NCI-H1417 treated with DMSO at 0.1 percent for 48 hours (cell line): ENCODE measurements at places on chromosomes 1 and 21.

GRCh38 chr1:35047188-35047858 is 15.6 kb upstream of the ZMYM6 start:
- no peak for DNase-seq

GRCh38 chr1:228497206-228497605 is 10.0 kb downstream of the RNF187 start:
- no peak for DNase-seq

DNA sequence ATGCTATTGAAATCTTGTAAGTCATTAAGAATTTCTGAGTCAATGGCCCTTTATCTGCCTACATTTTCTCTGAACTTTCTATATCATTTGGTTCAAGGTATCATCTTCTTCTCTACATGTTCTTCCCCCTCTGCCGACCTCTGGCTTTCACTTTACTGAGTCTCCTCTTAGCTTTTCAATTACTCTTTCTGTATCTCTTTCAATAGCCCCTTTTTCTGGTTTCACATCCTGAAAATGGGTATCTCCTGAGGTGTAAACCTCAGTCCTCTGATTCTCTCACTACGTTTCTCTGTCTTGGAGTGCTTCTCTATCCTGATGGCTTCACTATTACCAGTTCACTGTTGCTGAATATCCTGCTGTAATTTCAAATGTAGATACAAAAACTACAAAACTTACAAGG is 98.9 kb downstream of the LYST start:
- DNase-seq, result no peak

- no peak for DNase-seq
Measured at GRCh38 chr21:28674763-28675162, 317.9 kb downstream of the LTN1 start.

DNA sequence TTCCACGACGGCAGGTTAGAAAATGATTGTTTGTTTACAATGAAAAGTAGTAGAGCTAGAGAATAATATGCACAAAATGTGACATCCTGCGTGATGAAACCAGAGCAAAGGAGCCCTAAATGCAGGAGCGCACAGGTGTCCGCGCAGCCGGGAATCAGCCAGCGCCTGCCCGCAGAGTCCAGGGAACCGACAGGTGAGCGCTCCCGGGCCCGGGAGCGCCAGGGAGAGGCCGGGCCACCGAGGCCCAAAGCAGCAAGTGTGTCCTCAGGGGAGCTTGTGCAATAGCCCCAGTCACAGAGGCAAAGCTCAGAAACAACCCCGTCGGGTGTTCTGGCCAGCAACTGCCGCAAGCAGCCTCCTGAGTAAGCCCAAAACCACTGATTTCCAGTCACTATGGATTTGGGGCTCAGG is 789 bp upstream of the GALE start:
- no peak for DNase-seq

- no peak for DNase-seq
Measured at GRCh38 chr1:43688594-43689000, 18.7 kb upstream of the ST3GAL3 start.

- peak; percentile 5 for DNase-seq
Measured at GRCh38 chr1:82044111-82044510, 243.4 kb downstream of the ADGRL2 start.

- no peak for DNase-seq
Measured at GRCh38 chr1:170661646-170662411, 2.1 kb upstream of the PRRX1 start.

GRCh38 chr1:86596741-86597290 is 49.9 kb downstream of the CLCA4 start:
- DNase-seq, result no peak

GRCh38 chr1:172719066-172719627 is 60.2 kb downstream of the FASLG start:
- no peak for DNase-seq

- no peak for DNase-seq
Measured at GRCh38 chr1:54885807-54886723, 930 bp downstream of the DHCR24 start.

- no peak for DNase-seq
Measured at GRCh38 chr1:56855190-56855589, 593 bp downstream of the C8A start.

- DNase-seq, result no peak
Measured at GRCh38 chr1:227760377-227760776, 25.1 kb downstream of the SNAP47 start.

GRCh38 chr1:181986907-181987305 is 74.6 kb downstream of the ZNF648 start:
- no peak for DNase-seq

DNA sequence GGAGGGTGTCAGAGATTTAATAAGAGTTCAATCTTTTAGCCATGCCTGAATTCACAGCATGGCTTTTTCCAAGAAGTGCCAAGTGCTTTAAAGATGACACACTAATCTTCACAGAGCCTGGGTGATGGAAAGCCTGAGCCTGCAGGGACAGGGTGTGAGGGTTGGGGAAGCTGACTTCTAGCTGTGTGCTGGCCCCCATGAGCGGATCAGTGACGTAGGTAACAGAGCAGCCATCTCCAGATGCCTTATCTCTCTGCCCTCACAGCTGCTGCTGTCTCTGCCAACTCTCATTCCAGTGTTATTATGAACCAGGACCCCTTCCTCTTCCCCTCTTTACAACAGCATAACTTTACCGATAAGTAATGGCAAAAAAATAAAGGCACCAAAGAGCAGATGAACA is 30.6 kb downstream of the FAM78B start:
- DNase-seq, result no peak

GRCh38 chr21:19508844-19509243 is 1105.3 kb upstream of the TMPRSS15 start:
- no peak for DNase-seq

GRCh38 chr1:215394084-215394991 is 172.8 kb upstream of the KCTD3 start:
- DNase-seq, result no peak

DNA sequence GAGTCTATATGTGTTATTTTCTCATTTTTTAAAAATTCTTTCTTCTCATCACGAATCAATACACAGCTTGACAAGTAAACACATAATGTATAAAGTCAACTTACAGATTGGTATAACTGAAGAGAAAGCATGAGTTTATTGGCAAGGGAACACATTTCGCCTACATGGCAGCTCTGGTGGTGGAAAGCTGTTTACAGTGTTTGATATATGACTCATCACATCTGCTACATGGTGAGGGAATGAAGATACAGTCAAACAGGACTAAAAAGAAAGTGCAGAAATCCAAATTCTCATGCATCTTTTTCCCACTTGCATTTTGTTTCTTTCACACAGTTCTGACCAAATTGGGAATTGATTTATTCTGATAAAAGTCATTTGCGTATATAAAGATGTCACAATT is 122.2 kb upstream of the ADGRL4 start:
- no peak for DNase-seq

DNA sequence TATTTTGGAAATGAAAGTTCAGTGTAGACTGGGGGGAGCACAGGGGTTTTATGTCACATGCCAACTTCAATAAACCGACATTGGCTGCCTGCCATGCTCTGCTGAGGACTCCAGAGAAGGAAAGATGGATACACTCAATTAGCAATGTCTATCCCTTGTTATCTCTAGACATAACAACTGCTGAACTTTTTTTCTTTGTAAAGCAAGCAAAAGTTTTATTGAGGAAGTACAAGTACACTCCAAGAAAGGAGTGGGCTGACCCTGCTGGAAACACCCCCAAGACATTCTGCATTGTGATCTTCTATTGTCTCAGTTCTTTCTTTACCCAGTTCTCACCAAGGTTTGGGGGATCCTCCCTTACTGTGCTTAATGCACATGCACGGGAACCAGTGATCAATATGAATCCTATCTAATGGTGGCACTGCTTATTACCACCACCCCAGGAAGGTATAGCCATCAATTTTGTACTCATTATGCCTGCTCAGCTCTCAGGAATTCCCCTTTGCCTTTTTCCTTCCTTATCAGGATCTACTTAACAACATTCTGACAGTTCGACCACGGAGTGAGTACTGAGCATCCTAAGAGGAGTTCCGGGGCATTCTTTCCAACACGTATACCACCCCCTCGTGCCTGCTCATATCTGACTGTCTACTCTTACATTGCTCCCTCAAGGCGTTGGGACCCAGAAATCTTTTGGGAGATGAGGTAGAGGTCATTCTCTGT is 28.7 kb downstream of the SYNJ1 start:
- no peak for DNase-seq
